Right renal pelvis (tissue), 4 donors: ENCODE measurements at places on chromosomes 5 and 9.

DNA sequence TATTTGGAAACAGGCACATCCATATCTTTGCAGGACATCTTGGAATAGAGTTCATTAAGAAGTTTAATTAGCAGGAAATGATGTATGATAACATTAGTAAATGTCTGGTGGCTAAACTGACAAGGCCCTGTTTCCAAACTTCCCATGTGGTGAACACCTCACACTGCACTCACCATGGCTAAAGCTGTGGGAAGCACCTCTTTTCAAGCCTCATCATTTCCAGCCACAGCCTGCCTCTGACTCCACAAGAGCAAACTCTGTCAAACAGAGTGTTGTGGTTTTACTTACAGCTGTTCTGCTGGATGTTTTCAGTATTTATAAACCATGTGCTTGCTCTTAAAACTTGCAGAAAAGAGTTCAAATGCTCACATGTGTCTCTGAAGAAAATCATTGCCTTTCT, 14.9 kb upstream of the NDUFB6 start:
- no peak for DNase-seq

- DNase-seq: no peak
These were observed 523.9 kb downstream of the CETN3 start for GRCh38 chr5:89885670-89886069.

- no peak for DNase-seq
These were observed 747.1 kb downstream of the CETN3 start for GRCh38 chr5:89662499-89662898.

DNA sequence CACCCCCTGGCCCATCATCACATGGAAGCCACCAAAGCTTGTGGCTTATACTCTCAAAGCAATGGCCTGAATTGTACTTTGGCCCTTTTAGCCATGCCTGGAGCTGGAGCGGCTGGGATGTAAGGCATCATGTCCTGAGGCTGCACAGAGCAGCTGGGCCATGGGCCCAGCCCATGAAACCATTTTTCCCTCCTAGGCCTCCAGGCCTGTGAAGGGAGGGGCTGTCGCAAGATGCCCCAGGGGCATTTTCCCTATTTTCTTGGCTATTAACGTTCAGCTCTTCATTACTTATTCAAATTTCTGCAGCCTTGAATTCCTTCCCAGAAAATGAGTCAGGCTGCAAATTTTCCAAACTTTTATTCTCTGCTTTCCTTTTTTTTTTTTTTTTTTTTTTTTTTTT, 27.7 kb downstream of the FST start:
- no peak for DNase-seq

- no peak for DNase-seq
These were observed 51.4 kb downstream of the MRPL36 start for GRCh38 chr5:1748271-1748670.

DNA sequence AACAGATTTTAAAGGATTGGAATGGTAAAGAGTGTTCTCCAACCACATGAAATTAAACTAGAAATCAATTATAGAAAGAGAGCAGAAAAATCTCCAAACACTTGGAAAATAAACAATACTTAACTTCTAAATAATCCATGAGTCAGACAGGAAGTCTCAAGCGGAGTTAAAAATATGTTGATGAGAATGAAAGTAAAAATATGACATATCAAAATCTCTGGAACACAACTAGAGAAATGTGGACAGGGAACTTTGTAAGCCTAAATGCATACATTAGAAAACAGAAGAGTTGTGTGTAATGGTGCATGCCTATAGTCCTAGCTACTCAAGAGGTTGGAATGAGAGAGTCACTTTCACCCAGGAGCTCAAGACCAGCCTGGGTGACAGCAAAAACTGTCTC, 47.9 kb upstream of the ZNF618 start:
- no peak for DNase-seq
